Stimulated activated CD8-positive, alpha-beta memory T cell treated with anti-CD3 and anti-CD28 coated beads, Interleukin-2, amount 100 ng/mL, for 1 hour (primary cell): ENCODE measurements at places on chromosomes 13 and 19.

- no peak for DNase-seq
Measured at GRCh38 chr19:35217649-35217990, 10.9 kb downstream of the FAM187B start.

DNA sequence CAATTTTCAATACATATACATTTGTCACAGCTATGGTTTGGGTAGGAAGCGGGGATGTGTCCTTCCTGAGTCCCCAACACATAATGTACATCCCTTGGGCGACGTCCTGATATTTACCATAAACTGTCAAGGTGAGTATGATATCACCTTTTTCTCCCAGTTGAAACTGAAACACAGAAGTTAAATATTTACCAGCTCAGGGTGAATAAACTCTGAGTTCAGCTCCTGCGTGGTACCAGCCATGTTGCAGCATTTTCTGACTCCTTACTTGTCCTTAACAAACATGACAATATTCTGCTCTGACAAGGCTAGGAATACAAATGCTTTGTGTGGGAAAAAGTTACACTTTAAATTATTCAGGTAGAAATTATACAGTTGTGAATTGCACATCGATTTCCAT is 294.2 kb downstream of the TEX29 start:
- no peak for DNase-seq

DNA sequence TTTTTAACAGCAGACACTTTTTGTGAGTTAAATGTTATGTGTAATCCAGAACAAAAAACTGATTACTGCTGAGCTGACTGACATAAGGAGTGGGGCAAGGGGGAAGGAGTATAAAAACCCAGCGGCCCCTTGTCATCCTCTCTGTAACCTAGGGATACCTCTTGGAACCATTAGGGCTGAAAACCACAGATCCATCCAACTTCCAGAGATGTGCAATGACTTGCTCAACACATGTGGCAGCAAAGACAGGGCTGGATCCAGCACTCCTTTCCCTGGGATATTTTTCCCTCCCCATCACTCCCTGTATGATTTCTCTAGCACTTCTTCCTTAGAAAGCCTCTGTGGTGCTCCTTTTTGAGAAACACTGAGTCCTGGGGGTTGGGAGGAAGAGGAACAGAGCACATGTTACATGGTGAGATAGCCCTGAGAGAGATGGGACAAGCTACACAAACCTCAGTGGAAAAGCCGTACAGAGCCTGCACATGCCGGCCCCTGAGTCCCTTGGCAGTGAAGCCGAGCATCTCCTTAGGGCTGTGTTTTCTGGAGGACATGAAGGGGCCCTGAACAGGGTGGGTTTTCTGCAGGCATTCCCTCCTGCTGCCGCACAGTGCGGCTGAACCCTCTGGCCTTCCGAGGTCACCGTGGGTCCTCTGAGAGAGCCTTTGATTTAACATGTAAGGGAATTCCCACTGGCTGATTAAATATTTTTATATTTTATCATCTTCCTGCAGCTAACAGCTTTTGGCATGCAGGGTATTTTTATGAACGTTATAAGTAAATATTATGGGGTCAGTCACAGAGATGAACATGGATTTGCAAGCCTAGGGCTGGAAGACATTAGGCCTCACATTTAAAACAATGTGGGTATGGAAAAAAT is 219.9 kb downstream of the COG6 start:
- DNase-seq = no peak

DNA sequence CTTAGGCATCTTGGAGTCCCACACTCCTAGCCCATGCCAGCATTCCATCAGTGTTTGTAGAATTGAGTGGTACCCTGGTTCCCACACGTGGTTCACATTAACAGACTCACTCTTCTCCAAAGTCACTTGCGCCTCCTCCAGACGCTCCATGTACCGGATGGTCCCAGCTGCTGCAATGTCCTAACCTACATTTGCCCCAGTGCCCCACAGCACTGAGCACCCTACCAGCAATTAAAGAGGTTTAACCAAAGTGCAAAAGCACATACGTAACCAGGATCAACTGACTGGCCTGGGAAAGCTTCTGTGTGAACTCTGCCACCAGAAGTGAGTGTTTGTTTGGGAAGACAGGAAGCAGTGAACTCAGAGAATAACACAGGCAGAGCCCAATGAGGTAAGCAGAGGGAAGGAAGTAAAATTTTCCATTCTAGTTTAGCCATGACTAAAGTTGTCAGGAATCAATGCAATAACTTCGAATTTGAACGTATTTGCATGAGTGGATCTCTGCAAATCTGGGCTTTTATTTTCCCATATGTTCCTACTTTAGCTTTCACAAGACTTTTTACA is 7.3 kb upstream of the MEDAG start:
- no peak for DNase-seq

GRCh38 chr19:49534632-49535385 is 7.0 kb downstream of the RCN3 start:
- DNase-seq = no peak

- DNase-seq = no peak
Measured at GRCh38 chr13:113094410-113094800, 11.2 kb upstream of the F7 start.

- no peak for DNase-seq
Measured at GRCh38 chr19:15195371-15196334, 5.1 kb downstream of the NOTCH3 start.

- DNase-seq = no peak
Measured at GRCh38 chr19:6540918-6541689, 10.3 kb downstream of the TNFSF9 start.

- no peak for DNase-seq
Measured at GRCh38 chr13:33278913-33279312, 6.6 kb downstream of the STARD13 start.

- DNase-seq = no peak
Measured at GRCh38 chr13:78777976-78778375, 119.0 kb upstream of the OBI1 start.

DNA sequence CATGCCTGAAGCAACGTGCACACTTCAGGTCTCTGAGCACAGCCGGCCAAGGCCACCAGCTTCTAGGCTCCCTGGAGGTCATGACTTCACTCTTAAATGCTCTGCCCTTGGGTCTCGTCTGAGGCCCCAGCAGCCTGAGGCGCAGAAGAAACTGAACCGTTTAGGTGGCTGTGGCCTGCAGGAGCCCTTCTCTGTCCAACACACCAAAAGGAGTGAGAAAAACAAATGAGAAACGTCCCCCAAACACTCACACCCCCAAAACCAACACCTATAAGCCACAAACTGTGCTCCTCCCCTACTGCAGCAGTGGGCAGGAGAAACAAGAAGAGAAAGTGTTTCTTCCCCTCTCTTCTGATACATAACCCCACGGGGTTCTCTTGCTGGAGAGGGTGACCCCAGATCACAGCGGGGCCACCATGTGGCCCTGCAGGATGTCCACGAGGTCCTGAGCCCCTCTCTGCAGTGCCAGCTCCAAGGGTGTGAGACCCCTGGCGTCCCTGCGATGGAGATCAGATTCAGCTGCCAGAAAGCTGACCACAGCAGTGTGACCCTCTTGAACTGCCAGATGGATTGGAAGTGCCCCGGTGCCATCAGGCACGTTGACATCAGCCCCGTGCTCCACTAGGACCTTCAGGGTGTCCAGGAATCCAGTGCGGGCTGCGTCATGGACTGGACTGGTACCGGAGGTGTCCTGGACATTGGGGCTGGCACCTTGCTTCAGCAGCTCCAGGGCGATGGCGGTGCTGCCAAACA is 1.0 kb upstream of the KRI1 start:
- DNase-seq = peak; percentile 31

GRCh38 chr19:7360393-7360984 is 11.8 kb downstream of the ARHGEF18 start:
- no peak for DNase-seq

DNA sequence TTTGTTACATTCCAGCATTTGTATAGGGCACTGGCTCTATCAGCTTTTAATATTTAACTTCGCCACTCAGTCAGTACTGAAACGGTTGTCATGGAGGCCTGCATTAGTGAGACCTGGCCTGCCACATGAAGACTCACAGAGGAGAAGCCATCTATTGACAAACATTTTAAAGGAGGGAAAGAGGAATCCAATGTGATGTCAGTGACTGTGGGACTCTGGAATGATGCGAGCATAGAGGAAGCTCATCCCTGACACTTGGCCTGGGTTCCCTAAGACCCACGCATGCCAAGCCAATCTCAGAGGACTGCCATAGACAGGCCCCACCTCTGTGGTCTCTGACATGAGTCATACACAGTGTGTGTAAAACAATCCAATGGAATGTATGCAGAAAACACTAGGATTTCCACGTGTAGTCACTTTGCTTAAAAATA is 7.9 kb upstream of the DPY19L3 start:
- DNase-seq = no peak

- no peak for DNase-seq
Measured at GRCh38 chr13:100497389-100497788, 91.2 kb downstream of the GGACT start.

DNA sequence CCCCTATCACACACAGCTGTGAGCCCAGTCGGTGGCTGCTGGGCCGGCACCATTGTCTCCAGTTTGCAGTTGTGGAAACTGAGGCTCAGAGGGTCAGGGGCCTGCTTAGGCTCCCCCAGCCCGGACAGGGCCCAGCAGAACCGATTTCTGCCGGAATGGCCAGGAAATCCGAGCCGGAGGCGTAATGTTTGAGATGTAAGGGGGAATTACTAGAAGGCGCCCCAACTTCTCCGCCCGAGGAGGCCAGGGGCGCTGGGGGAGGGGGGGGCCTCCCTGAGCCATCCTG is 962 bp downstream of the KISS1R start:
- DNase-seq = no peak

DNA sequence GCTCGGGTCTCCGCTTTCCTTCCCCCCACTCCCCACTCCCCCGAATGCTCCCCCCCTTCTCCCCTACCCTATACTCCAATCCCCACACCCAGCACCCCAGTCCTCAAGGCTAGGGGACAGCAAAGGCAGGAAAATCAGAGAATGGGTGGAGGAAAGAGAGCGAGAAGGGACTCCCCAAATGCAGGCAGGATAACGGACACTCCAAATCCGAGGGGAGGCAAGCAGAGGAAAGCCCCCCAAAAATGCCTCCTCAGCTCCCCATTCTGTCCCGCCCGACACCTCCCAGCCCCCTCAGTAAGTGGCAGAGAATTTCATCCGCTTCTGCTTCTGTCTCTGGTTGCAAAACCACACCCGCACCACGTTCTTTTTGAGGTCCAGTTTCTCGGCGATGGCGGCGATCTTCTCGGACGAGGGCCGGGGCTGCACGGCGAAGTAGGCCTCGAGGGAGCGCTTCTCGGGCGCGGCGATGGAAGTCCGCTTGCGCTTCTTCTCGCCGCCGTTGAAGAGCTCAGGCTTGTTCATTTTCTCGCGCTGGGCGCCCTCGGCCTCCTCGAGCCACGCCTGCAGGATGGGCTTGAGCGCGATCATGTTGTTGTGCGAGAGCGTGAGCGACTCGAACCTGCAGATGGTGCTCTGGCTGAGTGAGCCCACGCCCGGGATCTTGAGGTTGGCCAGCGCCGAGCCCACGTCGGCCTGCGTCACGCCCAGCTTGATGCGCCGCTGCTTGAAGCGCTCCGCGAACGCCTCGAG is 2.1 kb downstream of the POU4F1 start:
- DNase-seq = no peak

GRCh38 chr13:81207231-81207630 is 866.3 kb upstream of the SPRY2 start:
- no peak for DNase-seq

GRCh38 chr13:102316732-102317131 is 85.1 kb downstream of the FGF14 start:
- DNase-seq = no peak

DNA sequence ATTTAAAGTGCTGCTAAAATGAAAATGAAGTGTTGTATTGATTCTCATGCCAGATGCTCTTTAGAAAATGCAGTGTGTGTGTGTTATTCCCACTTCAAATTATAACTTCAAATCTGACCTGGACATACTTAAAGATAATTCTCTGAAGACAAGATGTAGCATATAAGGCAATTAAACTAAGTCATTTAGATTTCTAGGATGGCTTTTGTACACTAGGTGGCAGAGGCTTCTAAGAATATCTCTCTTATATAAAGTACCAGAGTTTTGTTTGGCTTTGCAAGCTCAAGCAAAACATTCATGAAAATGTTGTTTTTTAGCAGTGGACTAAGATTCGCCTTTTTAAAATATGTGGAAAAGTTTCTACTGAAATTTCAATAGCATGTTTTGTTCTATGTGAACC is 407.2 kb downstream of the GPC5 start:
- no peak for DNase-seq

- DNase-seq = no peak
Measured at GRCh38 chr13:80339563-80339911, 1.4 kb downstream of the SPRY2 start.

DNA sequence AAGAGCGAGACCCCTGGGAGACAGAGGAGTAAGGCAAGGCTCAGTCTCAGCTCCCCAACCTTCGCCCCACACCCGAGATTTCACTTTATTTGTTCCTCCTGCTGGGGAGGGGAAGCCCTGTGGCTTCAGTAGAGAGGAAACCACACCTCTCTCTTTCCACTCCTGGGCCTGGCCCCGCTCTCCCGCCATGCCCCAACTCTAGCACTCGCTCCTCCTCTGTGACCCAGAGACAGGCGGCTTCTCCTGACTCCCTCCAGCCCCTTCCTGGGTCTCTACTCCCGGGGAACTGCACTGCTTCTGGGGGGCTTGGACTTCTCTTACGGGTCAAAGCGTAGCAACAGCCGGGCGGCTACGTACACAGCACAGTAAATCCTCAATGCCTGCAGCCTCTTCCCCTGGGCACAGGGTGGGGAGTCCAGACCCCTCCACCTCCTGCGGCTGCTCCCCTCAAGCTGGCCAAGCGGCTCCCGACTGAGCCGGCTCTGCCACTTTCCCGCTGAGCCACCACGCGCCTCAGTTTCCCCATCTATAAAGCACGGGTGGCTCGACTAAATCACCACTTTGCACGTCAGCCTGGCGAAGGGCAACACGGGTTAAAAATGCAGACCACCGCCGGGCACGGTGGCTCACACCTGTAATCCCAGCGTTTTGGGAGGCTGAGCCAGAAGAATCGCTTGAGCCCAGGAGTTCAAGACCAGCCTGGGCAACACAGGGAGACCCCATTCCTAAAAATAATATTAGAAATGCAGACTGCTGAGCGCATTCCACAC is 1.4 kb downstream of the RNF126 start:
- peak; percentile 55 for DNase-seq

DNA sequence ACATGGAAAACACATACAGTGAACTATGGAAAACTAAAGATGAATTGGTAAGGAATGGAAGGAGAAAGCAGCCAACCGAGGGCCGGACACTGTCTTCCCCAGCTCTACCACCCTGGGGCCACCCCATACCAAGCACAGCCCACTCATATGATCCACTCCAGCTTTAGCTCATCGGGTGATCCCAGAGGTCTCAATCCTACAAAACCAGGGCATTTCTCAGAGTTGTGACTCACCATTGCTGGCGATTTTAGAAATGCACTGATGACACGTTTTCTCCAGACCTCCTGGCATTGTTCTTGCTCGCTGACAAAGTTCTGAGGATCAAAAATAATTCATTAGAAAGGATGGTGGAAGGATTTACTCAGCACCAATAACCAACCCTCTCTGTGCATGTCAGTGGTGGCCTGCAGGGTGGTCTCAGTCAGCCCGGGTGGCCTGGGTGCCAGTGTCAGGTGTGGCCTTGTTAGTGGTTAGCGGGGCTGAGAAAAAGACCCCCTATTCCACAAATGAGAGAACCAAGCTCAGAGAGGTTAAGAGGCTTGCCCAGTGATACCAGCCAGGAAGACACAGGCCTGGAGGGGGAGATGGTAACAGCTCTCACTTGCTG is 6.6 kb downstream of the TMEM272 start:
- DNase-seq = no peak
